ENCODE measurements at places on chromosomes 13 and 19.
A peak's percentile ranks its signal among the peaks of the same experiment; 100 is the strongest.

DNA sequence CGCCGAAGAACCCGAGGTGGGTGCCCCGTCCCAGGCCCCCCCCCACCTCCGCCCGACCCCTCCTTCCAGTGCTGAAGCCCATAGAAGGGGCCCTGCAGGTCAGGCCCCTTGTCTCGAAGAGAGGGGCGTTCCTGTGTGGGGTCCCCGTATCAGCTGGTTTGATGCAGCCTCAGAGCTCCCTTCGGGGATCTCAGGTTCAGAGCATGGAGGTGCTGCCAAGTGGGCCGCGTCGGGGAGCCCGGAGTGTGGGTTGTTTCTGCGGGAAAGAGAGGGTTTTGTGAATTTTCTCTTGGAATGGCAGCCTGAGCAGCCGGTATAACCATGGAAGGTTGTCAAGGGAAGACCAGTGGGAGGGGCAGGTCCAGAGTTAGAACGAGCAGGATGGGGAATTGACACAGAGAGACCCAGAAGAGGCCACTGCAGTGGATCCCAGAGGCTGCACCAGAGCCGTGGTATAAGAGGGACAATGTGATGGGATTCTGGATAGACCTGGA lies 384 bp downstream of the TRAPPC2B start:
- no peak for DNase-seq

DNA sequence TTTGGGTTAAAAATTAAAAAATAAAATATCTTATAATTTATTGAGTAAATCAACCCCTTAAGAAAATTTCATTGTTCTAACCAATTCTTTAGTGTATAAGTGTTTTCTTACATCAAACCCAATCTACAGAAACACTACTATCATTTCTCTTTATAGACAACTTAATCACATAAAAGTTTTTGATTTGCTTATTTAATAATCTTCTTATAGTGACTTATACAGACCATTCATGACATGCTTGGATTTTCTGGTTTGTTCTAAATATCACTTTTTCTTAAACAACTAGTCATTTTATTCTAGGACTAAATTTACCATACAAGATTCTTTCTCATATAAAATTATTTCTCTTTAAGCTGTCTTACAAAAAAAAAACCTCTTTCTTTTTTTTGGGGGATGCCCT lies 27.3 kb upstream of the ZSCAN5A start:
- DNase-seq: no peak

- DNase-seq: no peak
Observed at GRCh38 chr13:113952983-113953520, 20.8 kb downstream of the C13orf46 start.

GRCh38 chr13:96373597-96373996 lies 283.7 kb downstream of the HS6ST3 start:
- no peak for DNase-seq

- no peak for DNase-seq
Observed at GRCh38 chr13:112803422-112803821, 113.6 kb downstream of the ATP11A start.

GRCh38 chr19:18291019-18291524 lies 9.7 kb upstream of the JUND start:
- DNase-seq: no peak

- DNase-seq: no peak
Observed at GRCh38 chr13:50401049-50401505, 385.8 kb downstream of the KCNRG start.

DNA sequence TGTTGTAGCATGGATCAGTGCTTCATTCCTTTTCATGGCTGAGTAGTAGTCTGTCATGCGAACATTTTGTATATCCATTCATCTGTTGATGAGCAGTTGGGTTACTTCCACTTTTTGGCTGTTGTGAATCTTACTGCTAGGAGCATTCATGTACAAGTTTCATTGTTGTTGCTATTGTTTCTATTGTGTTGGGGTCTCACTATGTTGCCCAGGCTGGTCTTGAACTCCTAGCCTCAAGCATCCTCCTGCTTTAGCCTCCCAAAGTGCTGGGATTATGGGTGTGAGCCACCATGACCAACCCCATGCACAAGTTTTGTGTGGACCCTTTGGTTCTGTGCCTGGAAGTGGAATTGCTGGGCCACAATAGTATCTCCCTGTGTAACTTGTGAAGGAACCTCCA lies 15.8 kb downstream of the SLC25A42 start:
- DNase-seq: no peak

- DNase-seq: no peak
Observed at GRCh38 chr13:89496478-89496877, 1825.3 kb downstream of the SLITRK5 start.

GRCh38 chr13:79075703-79076102 lies 330.4 kb downstream of the RBM26 start:
- no peak for DNase-seq

GRCh38 chr19:38076337-38076736 lies 147.7 kb downstream of the DPF1 start:
- no peak for DNase-seq

- no peak for DNase-seq
Observed at GRCh38 chr13:86788616-86789015, 882.6 kb upstream of the SLITRK5 start.

DNA sequence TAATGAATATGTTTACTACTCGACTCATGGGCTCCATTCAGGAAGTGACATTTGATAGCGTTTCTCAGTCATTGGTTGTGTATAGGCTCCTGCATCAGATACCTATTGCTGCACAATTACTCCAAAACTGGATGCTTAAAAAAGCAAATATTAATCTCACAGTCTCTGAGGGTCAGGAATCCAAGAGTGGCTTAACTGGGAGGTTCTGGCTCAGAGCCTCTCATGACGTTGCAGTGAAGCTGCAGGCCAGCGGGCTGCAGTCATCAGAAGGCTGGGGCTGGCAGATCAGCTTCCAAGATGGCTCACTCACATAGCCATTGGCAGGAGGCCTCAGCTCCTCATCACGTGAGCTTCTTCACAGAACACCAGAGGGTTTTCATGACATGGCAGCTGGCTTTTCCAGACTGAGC lies 525.1 kb upstream of the NBEA start:
- peak; percentile 74 for DNase-seq

DNA sequence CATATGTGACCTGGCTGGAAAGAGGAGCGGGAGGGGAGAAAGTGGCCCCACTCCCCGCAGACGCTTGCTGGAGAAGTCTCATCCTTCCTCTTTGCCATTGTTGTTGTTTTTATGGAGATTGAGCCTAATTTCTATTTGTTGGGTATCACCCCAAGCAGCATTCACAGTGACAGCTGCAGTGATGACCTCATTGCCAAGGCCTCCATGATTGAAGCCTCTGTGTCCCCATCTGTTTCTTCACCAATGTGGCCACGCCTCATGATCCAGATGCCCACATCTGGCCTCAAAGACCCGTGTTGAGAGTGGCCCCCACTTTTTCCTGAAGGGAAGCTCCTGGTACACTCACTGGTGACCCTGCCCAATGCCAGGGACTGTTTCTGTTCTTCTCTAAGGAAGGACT lies 154.2 kb downstream of the SLC7A1 start:
- DNase-seq: no peak

- peak; percentile 16 for DNase-seq
Observed at GRCh38 chr13:110149036-110149435, 157.9 kb downstream of the COL4A1 start.

GRCh38 chr13:101739382-101740178 lies 287.1 kb downstream of the ITGBL1 start:
- no peak for DNase-seq

GRCh38 chr13:75296641-75297040 lies 185.3 kb downstream of the TBC1D4 start:
- no peak for DNase-seq

- DNase-seq: no peak
Observed at GRCh38 chr13:50519866-50520265, 323.6 kb downstream of the DLEU7 start.

GRCh38 chr19:459724-460511 lies 915 bp downstream of the SHC2 start:
- DNase-seq: peak; percentile 62

DNA sequence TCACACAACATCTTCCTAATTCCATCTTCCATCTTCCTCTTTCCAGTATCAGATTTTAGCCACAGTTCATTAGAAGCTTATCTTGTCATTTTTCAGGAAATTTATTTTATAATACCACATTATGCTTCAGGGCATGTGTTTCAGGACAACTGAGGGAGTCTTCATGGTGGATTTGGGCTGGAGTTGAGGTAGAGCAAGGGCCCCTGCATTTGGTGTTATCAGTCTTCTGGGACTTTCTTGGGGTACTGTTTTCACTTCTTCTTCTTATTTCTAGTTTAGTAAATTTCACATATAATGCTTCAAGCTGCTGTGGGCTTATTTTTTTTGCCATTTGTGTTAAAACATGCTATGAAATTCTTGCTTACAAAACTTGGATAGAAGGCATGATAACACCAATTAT lies 188.7 kb downstream of the LHFPL6 start:
- no peak for DNase-seq

GRCh38 chr19:17632577-17632976 lies 55.6 kb downstream of the UNC13A start:
- DNase-seq: no peak

DNA sequence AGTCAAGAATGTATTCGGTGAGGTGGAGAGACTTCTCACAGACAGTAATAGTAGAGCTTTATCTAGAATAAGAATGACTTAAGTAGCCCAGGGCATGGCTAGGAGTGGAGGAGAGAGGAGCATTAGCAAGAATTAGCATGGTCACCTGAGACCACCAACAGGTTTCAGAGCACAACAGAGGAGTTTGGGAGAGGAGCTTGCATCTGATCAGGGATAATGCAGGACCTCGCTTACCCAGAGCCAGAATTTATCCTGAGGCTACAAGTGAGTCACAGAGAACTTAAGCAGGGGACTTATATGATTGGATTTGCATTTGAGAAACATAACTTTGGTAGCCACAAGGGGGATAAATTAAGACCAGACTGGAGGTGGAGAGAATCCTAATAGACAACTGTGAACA lies 102.1 kb upstream of the FNDC3A start:
- no peak for DNase-seq

GRCh38 chr13:36979361-36980050 lies 19.6 kb downstream of the ALG5 start:
- no peak for DNase-seq

DNA sequence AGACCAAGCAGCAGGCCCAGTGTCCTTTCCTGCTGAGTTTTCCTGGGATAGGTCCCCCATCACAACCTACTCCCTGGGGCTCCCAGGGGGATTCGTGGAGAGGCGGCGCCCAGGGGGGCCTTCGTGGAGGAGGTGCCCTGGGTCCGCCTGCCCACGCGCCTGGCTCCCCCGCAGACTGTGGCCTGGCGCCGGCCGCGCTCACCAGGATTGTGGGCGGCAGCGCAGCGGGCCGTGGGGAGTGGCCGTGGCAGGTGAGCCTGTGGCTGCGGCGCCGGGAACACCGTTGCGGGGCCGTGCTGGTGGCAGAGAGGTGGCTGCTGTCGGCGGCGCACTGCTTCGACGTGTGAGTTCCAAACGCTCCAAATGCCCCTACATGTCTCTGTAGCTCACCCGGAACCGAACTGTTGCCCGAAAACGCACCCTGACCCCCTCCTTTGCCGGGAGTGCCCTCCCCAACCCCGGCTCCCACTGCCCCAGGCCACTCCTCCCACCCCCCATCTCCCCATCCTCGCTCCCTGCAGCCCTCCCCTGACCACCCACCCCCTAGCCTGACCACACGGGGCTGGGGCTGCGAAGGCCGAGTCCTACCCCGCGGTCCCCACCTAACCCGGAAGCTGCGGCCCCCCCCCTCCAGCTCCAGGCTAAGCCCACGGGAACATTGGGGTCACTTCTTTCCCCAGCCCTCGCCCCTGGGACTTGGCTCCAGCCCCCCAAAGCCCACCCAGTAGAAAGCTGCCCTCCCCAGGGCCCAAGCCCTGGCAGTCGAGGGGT lies 3.3 kb downstream of the TIMM13 start:
- no peak for DNase-seq

DNA sequence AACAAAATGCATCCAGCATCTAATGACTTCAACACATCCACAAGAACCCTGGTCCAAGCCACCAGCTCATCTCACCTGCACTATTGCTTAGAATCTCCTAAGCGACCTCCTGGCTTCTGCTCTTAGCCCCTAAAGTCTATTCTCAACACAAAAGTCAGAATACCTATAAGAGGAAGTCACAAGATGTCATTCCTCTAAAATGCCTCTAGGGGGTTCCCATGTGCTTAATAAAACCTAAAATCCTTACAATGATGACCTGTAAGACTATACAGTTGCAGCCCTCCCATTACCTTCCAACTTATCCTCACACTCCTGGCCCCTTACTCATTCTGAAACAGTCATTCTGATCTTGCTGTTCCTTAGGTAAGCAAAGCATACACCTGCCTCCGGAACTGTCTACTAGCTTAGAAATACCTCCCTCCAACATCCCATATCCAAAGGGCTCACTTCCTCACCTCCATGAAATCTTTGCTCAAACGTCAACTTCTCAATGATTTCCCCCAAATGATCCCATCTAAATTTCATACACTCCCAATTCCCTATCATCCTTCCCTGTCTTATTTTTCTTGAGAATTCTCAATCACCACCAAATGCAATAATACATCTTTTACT lies 10.0 kb downstream of the ATP7B start:
- DNase-seq: no peak

DNA sequence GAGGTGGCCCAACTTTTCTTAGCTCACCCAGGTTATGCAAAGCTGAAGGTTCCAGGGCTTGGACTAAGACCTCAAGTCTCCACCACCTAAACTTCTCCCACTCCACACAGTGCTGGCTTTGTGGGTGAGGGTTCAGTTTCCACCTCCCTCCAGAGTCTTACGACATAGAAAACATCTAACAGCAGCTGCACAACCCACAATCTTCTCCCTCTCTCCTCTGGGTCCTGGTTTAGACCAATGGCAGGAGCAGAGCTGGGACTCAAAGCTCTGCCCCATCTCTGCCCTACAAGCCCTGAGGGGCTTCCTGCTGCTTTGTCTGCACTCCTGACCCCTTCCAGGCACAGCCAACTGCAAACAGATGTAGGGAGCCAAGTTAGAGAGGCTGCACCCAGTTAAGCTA lies 16.0 kb downstream of the IRGC start:
- DNase-seq: no peak

DNA sequence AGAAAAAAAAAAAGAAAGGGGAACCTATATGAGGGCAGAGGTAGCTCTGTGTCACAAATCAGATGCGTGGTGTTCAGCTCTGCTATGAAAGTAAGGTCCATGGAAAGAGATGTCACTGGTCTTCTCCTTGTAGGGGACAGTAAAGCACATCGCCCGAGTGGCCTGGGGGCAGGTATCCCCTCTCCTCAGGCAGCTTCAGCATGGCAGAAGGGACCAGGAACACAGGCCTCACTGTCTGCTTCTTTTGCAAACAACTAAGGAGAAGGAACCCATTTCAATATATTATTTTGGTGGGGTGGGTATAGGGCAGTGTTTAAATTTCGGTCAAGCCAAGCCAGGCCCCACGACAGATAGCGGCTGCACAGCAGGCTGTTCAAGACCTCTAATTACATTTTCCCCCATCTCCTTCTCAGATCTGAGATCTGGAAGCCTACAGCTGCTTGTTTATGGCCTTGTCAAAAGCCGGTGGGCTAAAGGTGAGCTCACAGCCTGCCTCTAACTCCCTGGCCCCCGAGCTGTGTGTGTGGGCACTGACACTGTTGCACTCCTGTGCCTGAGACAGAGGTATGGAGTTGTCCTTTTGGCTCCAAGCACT lies 72.8 kb downstream of the HSPH1 start:
- DNase-seq: no peak

- DNase-seq: no peak
Observed at GRCh38 chr13:100301418-100301817, 212.5 kb downstream of the PCCA start.

- DNase-seq: no peak
Observed at GRCh38 chr13:101893021-101893420, 440.5 kb downstream of the ITGBL1 start.

GRCh38 chr13:31956980-31957644 lies 74.5 kb upstream of the FRY start:
- DNase-seq: no peak

- no peak for DNase-seq
Observed at GRCh38 chr19:58107778-58108545, 9.9 kb upstream of the ZSCAN18 start.

- no peak for DNase-seq
Observed at GRCh38 chr19:6521718-6522646, 8.8 kb upstream of the TNFSF9 start.

Measured in right atrium auricular region (tissue), 2 donors.